ENCODE measurements at places on chromosomes 11 and 22.

- DNase-seq, result no peak
Observed at GRCh38 chr11:27363576-27364117, 632 bp upstream of the CCDC34 start.

DNA sequence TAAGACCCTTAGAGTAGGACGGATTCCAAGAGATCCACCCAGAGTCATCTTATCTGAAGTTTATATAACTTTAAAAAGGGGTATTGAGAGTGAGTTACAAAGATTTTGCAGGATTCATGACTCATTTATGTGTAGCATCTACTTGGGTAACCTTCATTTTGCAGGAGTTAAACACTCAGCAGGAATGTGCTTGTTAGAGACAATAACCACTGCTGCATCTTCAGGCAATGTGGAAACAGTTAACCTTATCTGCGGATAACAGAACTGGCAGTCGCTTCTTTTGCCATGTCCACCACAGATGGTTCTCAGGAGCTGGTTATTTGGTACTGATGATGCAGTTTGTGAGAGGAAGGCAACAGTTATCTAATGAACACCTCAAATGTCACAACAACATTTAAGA, 417.9 kb upstream of the DDI1 start:
- DNase-seq, result peak; percentile 33

- DNase-seq, result no peak
Observed at GRCh38 chr11:126660761-126661425, 305.4 kb downstream of the ST3GAL4 start.

GRCh38 chr11:121057922-121058321, 34.0 kb downstream of the TBCEL start:
- DNase-seq, result no peak

DNA sequence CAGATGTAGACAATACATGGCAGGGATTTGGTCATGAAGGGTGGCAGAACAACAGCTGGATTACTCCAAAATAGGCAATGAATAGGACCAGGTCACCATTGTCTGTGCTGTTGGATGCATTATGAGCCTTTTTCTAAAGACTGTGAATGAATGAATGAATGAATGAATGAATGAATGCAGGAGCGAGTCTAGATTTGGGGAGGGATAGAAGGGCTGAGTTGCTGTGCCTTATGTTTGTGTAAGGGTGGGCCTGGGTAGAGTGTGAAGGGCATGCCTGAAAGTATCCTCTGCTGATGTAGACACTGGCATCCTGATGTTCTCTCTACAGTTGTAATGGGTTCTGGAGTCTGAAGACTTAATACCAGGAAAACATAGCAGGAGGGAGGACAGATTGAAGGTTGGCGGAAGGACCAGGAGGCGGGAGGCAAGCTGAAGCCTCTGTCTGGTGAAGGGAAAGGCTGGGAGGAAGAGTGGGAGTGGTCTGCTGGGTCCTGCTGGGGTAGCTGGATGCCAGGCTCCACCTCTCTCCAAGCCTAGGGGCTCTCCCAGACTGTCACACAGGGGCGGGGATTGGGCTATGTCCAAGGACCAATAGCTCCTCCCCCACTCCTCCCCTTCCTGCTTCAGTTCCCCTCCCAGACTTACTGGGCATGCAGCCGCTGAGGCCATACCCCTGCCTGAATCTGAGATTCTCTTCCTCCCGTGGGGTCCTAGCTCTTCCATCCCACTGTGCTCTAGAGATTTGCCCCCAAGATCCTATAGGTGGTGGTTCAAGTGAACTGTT, 4.8 kb downstream of the TRIM3 start:
- no peak for DNase-seq

- no peak for DNase-seq
Observed at GRCh38 chr11:30861064-30861463, 274.9 kb upstream of the MPPED2 start.

DNA sequence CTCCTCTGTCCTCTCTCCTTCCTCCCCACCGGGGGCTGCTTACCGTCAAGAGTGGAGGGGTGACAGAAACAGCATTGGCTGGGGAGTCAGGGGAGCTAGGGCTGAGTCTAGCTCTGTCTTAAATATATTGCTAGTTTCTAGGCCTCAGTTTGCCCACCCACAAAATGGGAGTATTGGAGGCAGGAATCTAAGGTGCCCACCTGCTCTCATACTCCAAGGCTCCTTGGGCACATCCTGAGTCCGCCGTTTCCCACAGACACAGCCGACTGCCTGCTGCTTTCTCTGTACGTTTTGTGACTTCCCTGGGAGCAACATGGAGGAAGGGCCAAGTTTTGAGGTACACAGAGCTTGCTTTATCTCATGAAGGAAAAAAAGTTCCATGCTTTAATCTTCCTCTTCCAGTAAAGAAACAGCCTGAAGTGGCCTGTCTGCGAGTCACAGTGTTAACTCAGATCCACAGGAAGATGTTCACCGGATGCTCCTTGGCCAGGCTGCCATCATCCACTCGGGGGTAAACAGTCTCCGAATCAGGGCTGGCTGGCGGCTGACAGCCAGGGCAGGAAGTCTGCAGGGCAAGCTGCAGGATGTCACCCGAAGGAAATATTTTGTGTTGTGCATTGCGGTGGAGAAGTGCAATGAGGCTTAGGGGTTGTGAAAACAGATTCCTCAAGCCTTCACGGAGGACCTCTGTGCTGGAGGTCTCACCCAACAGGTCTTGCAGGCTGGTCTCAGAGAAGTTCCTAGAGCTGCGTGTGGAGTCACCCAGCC, 11.0 kb upstream of the CERK start:
- no peak for DNase-seq

- DNase-seq, result no peak
Observed at GRCh38 chr11:128470081-128470480, 117.3 kb downstream of the ETS1 start.

- no peak for DNase-seq
Observed at GRCh38 chr11:102276362-102276761, 40.9 kb upstream of the BIRC3 start.

DNA sequence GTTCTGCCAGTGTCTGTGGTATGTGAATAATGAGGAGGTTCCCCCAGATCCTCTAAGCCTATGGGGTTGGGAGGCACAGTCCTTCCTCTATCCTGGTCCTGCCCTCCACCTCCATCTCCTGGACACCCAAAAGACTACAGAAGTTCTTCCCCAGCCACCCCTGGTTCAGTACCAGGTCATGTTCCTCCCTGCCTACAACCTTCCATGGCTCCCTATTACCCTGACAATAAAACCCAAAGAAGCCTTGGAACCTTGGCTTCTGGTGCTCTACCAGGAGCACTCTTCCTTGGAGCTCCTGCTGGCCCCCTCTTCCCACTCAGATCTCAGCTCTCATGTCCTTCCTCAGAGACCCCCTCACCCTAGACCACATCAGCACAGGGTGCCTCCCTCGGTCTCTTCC, 12.9 kb downstream of the TRPM5 start:
- no peak for DNase-seq

GRCh38 chr11:112822478-112823274, 138.5 kb upstream of the NCAM1 start:
- DNase-seq, result no peak

DNA sequence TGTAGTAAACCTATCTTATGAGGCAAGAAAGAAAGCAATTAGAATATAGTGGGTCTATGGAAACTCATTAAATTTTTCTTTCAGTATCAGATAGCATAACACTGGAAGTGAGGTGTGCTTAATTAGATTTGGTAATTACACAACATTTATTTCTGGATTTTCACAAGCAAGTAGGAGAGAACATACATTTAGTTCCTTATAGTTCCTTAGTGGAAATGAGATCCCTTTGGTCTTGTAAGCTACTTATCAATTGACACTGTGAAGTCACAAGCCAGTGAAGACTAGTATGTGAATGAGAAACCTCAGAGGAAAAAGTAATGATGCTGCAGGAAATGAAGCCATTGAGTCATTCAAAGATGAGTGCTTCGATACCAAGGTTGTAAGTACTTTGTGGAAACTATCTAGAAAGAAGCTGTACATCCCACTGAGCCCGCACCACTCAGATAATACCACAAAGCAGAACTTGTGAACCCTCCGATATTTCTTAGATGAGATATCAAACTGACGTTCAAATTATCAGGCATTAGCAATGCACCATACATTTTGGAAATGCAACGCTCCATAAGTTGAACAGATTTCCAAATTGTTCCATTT, 53.5 kb downstream of the ENTHD1 start:
- DNase-seq, result no peak

- DNase-seq, result no peak
Observed at GRCh38 chr11:122209619-122210366, 93.8 kb upstream of the BLID start.

DNA sequence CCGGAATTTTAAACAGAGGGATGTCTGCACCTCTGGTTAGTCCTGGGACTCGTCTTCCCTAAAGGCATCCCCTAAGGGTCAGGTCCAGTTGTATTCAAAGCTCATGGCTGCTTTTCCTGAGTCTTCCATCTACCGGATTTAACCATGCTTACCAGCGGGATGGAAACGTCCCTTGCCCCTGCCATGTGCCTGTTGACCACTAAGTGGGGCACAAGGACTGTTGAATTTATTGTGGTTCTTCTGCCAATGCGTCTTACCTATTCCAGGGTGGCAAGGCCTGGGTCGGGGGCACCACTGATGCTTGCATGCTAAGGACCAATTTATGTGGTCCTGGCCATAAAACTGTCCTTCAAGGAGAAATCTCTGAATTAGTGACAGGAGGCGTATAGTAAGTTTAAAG, 25.6 kb downstream of the ANKRD42 start:
- no peak for DNase-seq

- DNase-seq, result no peak
Observed at GRCh38 chr11:35089666-35090065, 49.3 kb upstream of the CD44 start.

DNA sequence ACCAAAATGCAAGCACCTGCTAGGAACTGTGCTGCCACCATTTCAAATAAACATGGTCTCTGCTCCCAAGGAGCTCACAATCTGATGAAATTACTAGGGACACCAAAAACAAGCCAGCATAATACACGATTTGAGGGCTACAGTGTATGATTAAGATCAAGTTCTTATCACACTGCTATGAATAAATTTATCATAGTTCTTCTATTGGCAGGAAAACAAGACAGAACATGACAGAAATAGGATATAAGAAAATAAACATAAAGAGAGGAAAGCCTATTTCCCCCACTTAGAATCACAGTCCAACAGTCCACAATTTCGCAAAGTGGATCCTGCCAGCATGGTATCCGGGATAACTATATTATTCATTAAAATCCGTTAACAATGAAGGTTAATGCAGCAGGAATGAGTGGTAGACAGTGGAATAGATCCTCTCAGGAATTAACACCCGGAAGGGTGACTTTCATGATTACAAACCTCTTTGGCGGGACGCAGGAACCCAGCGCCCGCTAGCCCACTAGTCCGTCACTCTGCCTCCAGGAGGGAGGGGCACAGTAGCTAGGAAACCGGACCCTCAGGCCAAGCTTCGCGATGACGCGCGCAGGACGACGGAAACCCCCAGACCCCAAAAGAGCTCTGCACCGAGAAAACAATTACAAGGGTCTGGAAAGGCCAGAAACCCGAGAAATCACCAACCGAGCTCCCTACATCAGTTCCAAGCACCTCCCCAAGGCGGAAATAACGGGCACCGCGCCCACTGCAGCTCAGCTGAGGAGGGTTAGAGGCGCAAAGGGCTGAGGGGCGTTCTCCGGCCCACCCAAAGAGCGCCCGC, 607 bp downstream of the CCDC82 start:
- no peak for DNase-seq

GRCh38 chr11:10409207-10409661, 45.8 kb upstream of the AMPD3 start:
- no peak for DNase-seq

GRCh38 chr11:12100841-12101242, 9.5 kb upstream of the MICAL2 start:
- DNase-seq, result no peak

DNA sequence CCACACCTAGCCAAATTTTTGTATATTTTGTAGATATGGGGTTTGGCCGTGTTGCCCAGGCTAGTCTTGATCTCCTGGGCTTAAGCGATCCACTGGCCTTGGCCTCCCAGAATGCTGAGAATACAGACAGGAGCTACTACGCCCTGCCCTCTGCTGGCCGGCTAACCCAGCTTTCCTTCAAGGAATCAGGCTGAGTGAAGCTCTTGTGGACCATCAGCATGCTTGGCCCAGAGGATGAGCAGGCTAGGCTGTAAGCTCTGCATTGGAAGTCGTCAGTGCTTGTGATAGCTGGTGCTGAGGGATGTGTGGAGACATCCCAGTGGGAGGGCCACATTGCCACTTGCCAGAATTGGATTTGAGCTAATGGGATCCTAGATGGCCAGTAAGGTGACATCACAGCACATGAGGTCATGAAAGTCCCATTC, 60.6 kb downstream of the MED15 start:
- DNase-seq, result no peak

GRCh38 chr22:30348809-30349208, 7.9 kb downstream of the SF3A1 start:
- DNase-seq, result no peak

GRCh38 chr11:93659196-93659595, 2.3 kb upstream of the CEP295 start:
- no peak for DNase-seq

DNA sequence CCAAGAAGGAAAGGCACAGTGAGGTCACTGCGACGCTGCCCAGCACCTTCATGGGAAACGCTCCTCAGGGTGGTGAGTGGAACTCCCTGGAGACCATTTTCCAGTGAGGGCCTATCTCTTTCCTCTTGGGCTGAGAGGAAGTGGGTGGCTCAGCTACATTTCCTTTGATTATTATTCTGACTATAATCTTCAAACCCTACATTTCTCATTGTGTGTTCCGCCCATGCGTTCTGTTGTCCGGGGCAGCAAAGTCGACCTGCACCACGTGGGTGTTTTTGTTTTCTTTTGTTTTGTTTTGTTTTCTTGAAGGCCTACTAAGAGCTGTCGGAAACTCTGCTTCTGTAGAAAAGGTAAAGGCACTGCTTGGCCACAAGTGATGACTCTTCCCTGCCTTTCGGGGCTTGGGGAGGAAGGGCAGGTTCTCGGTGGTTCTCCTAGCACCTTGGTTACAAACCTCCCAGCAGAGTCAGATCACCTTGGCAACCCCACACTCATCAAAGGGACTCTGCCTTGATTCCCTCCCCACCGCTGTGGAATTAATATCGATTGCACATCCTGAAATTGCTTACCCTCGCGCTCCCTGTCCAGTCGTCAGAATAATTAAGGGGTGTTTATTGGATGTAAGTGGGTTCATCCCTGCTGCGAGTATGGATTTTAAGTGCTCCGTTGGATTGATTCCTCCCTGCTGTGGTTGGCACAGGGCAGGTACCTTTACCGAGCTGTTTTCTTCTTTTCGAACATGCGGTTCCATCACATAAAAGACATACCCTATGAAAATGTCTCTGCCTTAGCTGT, 7.3 kb downstream of the PARVB start:
- no peak for DNase-seq

DNA sequence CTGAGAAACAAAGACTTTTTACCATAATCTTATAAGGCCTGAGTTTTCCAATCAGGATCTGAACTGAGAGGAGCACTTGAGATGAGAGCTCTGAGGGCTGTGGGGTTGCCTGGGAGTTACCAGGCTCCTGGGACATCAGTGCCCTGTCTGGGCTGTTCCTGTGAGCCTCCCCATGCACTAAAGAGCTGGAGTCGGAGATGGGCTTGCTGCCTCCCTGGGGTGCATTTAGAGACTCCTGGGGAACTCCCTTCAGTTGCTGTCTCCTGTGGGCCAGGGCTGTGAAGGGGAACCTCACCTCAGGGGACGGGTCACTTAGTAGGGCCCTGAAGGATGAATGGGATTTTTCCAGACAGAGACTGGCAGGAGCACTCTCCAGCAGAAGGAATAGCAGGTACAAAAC, 33.3 kb downstream of the KCNC1 start:
- no peak for DNase-seq
